Mucosa of gallbladder (tissue), 1 donor: ENCODE measurements at places on chromosomes 12 and 14.

DNA sequence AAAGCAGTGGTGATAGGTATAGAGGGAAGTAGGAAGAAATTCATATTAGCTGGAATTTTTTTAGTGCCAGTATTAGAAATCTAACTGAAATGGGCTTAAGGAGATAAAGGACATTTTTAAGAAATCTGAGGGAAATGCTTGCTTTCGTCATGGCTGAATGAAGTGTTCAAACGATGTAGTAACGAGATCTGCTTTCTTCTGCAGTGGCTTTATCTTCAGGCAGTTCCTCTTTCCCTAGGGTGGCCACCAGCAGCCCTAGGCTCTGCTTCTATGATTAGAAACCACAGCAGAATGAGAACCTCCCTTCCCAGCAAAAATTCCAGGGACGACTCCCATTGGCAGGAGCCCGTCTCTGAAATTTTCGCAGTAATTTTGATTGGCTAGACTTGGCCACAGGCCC, 163.9 kb upstream of the FRMD6 start:
- DNase-seq = no peak

DNA sequence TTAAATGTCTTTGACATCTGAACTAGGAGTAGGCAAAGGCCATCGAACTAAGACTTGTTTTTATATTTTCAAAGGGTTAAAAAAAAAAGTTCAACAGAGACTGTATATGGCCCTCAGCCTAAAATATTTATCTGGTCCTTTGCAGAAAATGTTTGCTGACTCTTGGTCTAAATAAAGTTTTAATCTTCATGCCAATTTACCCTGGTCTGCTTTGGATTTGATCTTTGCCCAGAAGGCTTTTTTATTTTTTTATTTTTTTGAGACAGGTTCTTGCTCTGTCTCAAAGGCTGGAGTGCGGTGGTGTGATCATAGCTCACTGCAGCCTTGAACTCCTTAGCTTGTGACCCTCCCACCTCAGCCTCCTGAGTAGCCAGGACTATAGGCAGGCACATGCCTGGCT, 47.1 kb downstream of the SPATS2 start:
- DNase-seq = no peak

- no peak for DNase-seq
These were observed 60.4 kb upstream of the METAP2 start for GRCh38 chr12:95413576-95413975.

GRCh38 chr12:2583091-2583497, 211.7 kb upstream of the FKBP4 start:
- peak; percentile 67 for DNase-seq

DNA sequence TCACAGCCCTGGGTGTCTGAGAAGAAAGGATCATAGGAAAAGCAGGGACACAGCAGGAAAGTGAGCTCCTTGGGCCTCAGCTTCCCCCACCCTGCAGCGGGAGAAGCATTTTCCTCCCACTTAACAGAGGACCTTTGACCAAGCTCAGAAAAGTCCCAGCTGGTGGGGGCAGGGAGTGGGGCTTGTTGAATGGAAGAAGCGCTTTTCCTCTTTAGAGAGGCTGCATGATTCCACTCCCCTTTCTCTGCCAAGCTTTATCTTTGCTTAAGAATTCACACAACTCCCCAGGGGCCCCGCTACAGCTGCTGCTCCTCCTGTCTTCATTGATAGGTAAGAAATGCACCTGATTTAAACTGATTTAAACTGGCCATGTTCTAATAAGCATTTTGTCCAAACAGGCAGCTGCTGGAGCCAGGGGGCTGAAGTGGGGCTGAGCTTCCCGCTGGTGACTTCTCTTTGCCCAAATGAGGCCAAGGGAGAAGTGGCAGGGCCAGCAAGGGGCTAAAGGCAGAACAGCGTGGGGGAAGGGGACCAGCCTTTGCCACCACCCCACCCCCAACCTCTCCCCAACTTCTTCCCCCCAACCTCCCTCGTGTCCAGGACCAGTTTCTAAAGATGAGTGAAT, 1.7 kb upstream of the PAPLN start:
- no peak for DNase-seq

DNA sequence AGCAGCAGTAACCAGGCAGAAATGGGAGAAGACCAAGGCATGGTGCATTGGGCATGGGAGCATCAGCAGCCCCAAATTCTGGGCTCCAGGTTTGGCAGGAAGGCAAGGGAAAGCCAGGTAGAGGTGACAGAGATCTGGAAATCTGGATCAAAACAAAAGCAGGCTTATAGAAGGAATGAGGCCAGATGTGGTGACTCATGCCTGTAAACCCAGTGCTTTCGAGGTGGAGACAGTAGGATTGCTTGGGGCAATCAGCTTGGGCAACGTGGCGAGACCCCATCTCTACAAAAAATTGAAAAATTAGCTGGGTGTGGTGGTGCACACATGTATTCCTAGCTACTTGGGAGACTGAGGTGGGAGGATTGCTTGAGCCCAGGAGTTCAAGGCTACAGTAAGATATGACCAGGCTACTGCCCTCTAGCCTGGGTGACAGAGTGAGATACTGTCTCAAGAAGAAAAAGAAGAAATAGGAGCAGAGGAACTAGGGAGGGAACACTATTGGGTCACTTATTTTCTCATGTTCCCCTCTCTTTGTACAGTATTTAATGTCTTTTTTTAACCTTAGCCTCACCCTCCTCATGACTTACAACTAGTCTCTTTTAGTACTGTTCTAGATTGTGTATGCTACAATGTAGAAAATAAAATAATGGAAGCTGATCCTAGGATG, 25.1 kb downstream of the SLC4A8 start:
- no peak for DNase-seq

DNA sequence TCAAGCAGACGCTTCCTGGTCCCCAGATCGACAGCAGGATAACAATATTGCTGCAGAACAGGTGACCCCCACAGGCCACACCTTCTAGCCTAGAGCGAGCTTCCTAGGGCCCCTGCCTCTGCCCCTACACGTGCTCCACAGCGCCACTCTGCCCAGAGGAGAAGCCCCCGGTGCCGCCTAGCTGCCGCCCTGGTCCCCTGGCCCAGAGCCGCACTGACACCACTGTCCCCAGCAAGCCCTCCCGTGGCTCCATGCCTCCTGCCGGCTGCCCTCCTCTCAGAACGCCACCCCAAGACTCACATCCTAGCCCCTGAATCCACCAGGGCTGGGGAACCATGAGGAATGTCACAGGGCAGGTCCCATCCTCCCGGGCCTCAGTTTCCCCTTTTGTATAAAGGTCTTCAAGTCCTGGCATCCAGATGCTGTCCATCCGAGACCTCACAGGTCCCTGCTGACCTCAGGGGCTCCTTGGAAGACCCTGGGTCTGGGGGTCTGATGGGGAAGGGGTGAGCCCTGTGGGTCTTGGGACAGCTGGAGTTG, 31.0 kb downstream of the JAG2 start:
- no peak for DNase-seq

DNA sequence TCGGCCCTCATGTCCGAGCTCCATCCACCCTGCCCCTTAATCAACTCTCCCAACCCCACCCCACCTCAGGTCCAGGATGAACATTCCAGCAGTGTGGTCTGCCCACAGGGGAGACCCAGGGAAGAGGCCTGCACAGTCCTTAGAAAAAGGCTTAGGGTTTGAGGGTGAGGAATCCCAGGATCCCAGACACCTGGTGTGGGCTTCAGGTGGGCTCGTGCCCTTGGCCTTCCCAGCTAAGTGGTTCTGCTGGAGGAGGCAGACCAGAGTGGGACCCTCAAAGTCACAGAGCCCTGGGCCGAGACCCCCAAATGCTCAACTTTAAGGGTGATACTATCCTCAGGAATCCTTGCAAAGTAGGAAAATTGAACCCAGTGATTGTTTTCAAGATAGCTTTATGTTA, 25.4 kb upstream of the PPP2R5C start:
- no peak for DNase-seq

DNA sequence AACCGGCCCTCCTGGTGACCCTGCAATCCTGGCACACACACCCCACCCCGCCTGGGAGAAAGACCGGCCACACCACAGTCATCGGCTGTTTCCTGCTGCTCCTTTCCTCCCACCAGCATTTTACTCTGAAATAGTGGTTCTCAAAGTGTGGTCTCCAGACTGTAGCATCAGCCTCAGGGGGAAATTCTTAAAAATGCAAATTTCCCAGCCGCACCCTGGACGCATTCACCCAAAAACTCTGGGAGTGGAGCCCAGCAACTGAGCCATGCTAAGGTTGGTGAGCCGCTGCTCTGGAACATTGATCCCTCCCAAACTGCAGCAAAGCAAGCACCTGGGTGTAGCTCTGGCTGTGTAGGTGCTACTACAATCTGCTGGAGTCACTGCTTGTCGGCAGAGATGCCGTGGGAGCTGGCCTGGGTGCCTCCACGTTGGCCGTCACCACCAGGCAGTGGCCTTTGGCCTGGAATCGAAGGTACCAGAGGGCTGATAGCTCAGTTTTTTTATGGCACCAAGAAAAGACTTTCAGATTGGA, 38.4 kb upstream of the BCL2L14 start:
- DNase-seq = no peak

DNA sequence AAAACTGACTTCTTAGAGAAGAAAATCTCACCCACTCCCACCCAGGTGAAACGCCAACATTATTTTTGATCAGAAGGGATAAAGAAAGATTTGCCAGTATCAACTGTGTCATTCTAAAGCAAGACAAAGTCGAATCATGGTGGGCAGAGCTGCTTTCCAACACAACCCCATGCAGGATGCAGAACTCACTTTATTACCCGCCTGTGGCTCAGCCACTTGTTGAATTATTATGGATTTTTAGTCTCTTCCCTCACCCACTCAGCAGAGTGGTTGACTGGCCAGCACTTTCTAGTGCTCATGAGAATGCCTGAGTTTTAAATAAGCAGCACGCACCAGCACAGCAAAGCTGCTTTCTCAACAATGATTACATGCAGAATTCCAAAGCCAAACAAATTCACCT, 32.1 kb downstream of the CRACR2A start:
- DNase-seq = no peak

- DNase-seq = no peak
These were observed 15.0 kb downstream of the RASSF9 start for GRCh38 chr12:85821206-85821605.

GRCh38 chr12:49026678-49027480, 8.3 kb upstream of the PRKAG1 start:
- DNase-seq = no peak

GRCh38 chr12:123148655-123149054, 2.2 kb downstream of the PITPNM2 start:
- no peak for DNase-seq

- no peak for DNase-seq
These were observed 4.2 kb downstream of the ARHGAP9 start for GRCh38 chr12:57475271-57476161.

GRCh38 chr14:101843665-101844064, 82.2 kb downstream of the PPP2R5C start:
- no peak for DNase-seq

- DNase-seq = no peak
These were observed 34.0 kb upstream of the NFYB start for GRCh38 chr12:104171785-104172569.

DNA sequence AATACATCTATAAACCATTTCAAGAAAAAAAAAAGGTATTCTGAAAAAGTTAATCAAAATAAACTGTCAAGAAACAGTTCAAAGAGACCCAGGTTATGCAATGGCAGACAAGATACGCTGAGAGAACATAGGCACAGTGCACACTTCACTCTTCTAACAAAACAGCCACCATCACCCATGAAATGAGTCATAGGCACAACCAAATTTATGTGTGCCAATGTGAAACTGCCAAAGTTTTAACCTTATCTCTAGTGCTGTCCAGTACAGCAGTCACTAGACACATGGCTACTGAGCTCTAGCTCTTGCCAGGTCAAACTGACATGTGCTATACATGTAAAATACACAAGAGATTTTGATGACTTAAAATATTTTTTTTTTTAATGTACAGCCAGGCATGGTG, 1.4 kb downstream of the CEP128 start:
- no peak for DNase-seq

DNA sequence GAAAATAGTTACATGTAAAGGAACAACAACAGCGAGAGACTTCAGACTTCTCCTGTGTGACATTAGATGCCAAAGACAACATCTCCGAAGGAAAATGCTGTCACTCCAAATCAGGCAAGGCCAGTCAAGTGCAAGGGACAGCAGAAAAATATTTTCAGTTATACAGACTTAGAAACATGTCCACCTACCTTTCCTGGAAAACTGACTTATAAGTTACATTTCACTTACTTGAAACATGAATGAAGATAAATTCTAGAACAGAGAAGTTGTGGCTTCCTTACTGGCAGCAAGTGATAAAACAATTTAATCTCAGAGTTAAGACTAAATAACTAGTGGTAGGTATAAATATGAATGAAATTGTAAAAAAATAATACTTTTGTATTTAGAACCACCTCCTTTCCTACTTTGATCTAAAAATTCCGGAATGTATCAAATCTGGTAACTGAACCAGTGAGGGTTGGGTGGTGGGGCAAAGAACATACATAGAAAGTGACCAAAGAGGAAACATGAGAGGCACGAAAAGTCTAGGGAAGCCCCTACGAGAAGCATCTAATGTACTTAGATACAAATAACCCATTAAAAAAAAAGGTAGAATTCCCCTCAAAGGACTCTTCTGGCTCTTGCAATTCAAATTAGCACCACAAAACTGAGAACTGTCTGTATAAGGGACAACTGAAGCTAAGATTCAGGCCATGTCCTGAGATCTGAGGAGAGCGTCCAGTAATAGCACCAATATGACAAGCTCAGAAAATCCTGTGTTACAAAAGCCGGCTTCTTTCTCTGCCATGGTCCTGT, 21.2 kb downstream of the MTHFD1 start:
- DNase-seq = no peak

DNA sequence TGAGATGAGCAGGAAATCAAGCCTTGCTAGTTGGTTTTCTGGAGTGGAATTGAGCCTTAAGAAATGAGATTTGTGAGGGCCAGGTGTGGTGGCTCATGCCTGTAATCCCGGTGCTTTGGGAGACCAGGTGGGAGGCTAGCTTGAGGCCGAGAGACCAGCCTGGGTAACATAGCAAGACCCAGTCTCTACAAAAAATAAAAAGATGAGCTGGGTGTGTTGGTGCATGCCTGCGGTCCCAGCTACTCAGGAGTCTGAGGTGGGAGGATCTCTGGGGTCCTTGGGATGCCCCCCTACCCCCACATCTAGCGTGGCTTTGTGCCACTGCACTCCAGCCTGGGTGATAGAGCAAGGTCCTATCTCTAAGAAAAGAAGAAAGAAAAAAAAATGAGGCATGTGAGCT, 104.2 kb upstream of the RTL1 start:
- no peak for DNase-seq
